Tracheal epithelial cell (primary cell): ENCODE measurements at places on chromosomes 6 and 20. TPM values are rescaled to one million over a fixed set of nuclear protein-coding genes. Genes with fewer than 3 reads are reported as not detected.

E2F1 gene
- 0.43 and 2.2 TPM in 2 replicates for total RNA-seq

HLA-DPA1 gene
- total RNA-seq: 3.6 and 4.5 TPM in 2 replicates

LIN28B gene
- total RNA-seq: not detected in 2 replicates

BANF2 gene
- not detected in 2 replicates for total RNA-seq

FBXO5 gene
- total RNA-seq: 1.7 and 2.9 TPM in 2 replicates

ECT2L gene
- under 0.01 and 0.21 TPM in 2 replicates for total RNA-seq

GRM1 gene
- not detected in 2 replicates for total RNA-seq

RNF144B gene
- total RNA-seq: 110 and 127 TPM in 2 replicates

SLC22A1 gene
- under 0.01 TPM in 1 of 2 replicates, not detected in the other for total RNA-seq

MOG gene
- total RNA-seq: not detected in 2 replicates

SIM1 gene
- total RNA-seq: 0.72 TPM in 1 of 2 replicates, not detected in the other

CDKAL1 gene
- total RNA-seq: 14.9 and 18.8 TPM in 2 replicates

CDH22 gene
- not detected in 2 replicates for total RNA-seq

DSP gene
- 710 and 886 TPM in 2 replicates for total RNA-seq

TRIM31 gene
- total RNA-seq: 0.21 TPM in 1 of 2 replicates, not detected in the other

BTNL2 gene
- total RNA-seq: not detected in 2 replicates

LHFPL5 gene
- not detected in 2 replicates for total RNA-seq

GPR63 gene
- total RNA-seq: 0.72 and 1.9 TPM in 2 replicates

MAS1 gene
- total RNA-seq: under 0.01 TPM in 1 of 2 replicates, not detected in the other

HSD17B8 gene
- 48.0 and 64.6 TPM in 2 replicates for total RNA-seq

ACTL10 gene
- 1.5 and 2.7 TPM in 2 replicates for total RNA-seq

FAM184A gene
- 0.24 TPM in 1 of 2 replicates, not detected in the other for total RNA-seq

CCN6 gene
- total RNA-seq: 0.72 TPM in 1 of 2 replicates, not detected in the other

LY6G5C gene
- total RNA-seq: not detected in 2 replicates

RAB44 gene
- total RNA-seq: under 0.01 TPM in 1 of 2 replicates, not detected in the other

TRIM15 gene
- total RNA-seq: under 0.01 TPM in 1 of 2 replicates, not detected in the other

CHRNA4 gene
- not detected in 2 replicates for total RNA-seq

PBOV1 gene
- total RNA-seq: not detected in 2 replicates

LAMP5 gene
- total RNA-seq: not detected in 2 replicates

HBS1L gene
- 59.5 and 74.4 TPM in 2 replicates for total RNA-seq

NR2E1 gene
- total RNA-seq: not detected in 2 replicates

PAX1 gene
- total RNA-seq: not detected in 2 replicates

ANGPT4 gene
- not detected in 2 replicates for total RNA-seq

MDFI gene
- 112 and 113 TPM in 2 replicates for total RNA-seq

TREM2 gene
- total RNA-seq: 2.8 and 3.1 TPM in 2 replicates

NTSR1 gene
- total RNA-seq: not detected in 2 replicates

SIGLEC1 gene
- total RNA-seq: not detected in 2 replicates

DNAH8 gene
- total RNA-seq: not detected in 2 replicates

HLA-DQA1 gene
- 0.24 TPM in 1 of 2 replicates, not detected in the other for total RNA-seq

SOX18 gene
- total RNA-seq: 0.43 TPM in 1 of 2 replicates, not detected in the other

OVOL2 gene
- total RNA-seq: 3.6 and 24.5 TPM in 2 replicates

VIP gene
- under 0.01 and 0.21 TPM in 2 replicates for total RNA-seq

KCNK15 gene
- 0.96 TPM in 1 of 2 replicates, not detected in the other for total RNA-seq

CYP24A1 gene
- total RNA-seq: 15.2 and 17.5 TPM in 2 replicates

HLA-DRB5 gene
- under 0.01 TPM in 1 of 2 replicates, not detected in the other for total RNA-seq

TRAPPC3L gene
- not detected in 2 replicates for total RNA-seq

PABPC1L gene
- total RNA-seq: 8.1 and 11.8 TPM in 2 replicates

TRIM10 gene
- not detected in 2 replicates for total RNA-seq

SCUBE3 gene
- under 0.01 TPM in 1 of 2 replicates, not detected in the other for total RNA-seq

RPP40 gene
- 10.4 and 14.3 TPM in 2 replicates for total RNA-seq

SLC35B2 gene
- total RNA-seq: 82.9 and 97.6 TPM in 2 replicates
